ENCODE measurements at places on chromosomes 13 and 19.

DNA sequence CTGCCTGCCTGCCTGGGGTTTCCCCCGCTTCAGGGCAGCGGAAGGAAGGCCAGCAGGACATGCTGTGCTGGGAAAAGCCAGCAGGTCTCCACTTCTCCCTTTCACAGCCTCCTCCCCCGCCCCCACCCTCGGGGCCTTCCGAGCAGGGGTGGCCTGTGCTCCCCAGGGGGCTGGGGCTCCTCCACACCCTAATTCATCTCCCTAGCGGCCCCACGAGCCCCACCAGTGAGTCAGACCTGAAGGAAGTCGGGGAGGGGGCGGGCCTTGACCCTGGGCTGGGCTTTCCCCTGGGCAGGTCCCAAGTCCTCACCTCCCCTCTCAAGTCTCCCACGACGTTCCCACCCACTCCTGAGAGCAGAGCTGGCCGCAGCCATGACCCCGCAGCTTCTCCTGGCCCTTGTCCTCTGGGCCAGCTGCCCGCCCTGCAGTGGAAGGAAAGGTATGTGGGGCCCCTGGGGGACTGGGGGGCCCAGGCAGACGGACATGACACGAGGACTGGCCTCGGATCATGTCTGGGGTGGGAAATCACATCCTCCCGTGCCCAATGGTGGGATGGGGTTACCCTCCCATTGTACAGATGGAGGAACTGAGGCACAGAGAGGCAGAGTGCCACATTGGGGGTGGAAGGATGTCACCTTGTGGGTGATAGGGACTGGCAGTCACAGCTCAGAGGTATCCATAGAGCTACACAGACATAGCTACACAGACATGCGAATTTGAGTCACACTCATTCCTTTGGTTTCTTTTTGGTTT is at the start of gene EBI3:
TSS of gene EBI3 (plus strand) at position 345 of the 753 bp plus-strand sequence. CDS start at position 373, 28 bp downstream.
- DNase-seq, result peak; percentile 70

- peak; percentile 68 for DNase-seq
Measured at GRCh38 chr19:10112895-10113591, 1.6 kb downstream of the P2RY11 start.

DNA sequence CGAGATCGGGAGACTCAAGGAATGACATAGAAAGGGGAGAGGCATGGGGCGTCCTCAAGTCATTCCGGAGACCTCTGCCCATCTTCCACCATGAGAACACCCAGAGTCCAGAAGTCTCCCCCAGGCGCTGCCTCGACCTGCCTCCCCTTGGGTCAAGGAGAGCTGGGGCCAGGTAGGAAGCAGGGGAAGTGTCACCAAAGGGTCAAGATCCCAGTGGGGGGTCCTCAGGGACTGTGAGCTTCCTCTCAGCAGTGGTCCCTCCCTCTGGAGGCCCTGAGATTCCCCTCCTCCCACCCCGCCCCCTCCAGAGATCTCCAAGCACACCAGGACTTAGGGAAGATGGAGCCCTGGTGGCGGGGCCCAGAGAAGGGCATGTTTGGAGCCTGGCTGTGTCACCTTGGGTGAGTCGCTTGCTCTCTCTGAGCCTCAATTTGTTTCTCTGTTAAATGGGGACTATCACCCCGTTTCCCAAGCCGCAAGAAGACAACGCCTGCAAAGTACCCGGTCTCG is 919 bp downstream of the DACT3 start:
- no peak for DNase-seq

- DNase-seq, result peak; percentile 59
Measured at GRCh38 chr19:41753159-41753558, 2.2 kb upstream of the CEACAM6 start.

DNA sequence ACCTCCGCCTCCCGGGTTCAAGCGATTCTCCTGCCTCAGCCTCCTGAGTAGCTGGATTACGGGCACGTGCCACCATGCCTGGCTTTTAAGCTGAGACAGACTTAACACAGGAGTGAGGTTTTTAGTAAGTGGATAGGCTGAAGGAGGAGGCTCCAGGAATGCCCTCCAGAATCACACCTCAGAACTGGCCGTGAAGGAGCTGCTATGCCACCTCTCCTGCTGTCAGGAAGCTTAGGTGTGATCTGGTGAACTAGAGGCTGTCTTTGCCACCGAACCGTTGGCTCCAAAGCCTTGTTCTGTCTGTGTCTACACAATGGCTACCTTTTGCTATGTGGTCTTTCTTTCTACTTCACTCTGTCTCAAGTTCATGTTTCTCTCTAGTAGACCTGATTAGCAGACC is 4.2 kb downstream of the PDCD2L start:
- DNase-seq, result no peak

DNA sequence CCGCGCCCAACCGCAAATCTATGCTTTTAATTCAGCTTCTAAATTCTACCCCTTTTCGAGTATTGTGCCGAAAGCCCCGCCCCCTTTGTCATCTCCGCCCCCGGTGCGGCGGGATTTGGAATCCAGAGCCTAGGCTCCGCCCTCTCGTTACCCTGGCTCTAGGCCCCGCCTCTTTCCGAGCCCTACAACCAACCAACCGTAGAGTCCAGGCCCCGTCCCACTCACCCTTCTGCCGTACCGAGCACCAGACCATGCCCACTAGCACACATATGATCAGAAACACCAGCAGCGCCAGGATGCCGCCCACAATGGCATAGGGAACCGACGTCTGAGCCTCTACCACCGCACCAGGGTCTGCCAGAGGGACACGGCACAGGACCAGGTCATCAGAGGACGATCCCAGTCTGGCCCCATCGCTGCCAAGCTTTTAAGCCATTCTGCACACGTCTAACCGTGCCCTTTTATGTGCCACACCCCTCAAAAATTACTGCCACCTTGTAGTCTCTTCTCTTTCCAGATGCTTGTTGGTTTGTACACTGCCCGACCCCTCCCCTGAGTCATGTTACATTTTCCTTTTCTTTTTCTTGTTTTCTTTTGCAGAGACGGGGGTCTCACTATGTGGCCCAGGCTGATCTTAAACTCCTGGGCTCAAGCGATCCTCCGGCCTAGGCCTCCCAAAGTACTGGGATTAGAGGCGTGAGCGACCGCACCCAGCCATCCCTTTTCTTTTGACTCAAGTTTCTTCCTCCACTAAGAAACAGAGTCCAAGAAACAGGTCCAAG is 4.7 kb upstream of the ZNF428 start:
- no peak for DNase-seq

All from CD4-positive, alpha-beta T cell treated with Interleukin-15 for 1 hour (primary cell).